ENCODE measurements at places on chromosomes 4 and X.

DNA sequence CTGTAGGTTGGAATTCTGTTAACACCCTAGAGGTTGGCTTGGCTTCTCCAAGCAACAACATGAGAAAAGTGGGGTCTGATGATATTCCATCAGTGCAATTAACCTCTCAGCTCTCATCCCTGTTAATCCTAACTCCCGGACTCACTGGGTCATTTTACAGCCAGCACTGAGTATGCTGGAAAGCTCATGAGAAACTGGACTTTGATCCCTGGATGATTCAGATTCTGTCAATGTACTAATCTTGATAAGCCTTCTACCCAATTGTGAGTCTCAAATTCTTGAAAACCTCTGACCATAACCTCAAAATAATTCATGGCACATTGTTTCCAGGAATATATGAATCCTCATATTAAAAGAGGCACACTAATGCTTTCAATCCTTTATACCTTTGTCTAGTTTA lies 244.3 kb upstream of the DCAF8L1 start:
- no peak for DNase-seq

DNA sequence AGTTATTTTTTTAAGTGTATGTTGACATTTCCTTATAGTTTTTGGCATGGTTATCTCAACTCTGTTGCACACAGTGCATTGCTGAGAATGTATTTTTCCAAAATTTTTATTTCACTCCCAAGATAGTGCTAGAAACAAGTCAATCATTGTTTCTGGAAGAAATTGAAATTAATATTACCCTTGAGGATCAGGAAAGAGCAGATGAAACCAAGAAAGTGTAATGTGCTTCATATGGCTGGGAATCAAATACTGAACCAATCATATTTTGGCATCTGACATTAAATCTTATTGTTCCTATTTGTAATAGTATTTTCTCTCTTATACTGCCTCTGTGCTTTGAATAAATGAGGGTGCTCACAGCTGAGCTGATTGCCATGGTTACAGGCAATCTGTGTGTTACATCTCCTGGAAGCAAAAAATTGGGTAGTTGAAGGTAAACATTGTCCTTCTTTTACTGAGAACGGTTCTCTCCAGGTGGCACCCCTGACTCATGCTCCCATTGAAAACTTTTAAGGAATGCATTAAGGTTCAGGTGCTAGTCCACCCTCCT lies 358.2 kb upstream of the NR3C2 start:
- DNase-seq = no peak

- DNase-seq = no peak
Measured at GRCh38 chr4:21134994-21135393, 434.7 kb downstream of the PACRGL start.

DNA sequence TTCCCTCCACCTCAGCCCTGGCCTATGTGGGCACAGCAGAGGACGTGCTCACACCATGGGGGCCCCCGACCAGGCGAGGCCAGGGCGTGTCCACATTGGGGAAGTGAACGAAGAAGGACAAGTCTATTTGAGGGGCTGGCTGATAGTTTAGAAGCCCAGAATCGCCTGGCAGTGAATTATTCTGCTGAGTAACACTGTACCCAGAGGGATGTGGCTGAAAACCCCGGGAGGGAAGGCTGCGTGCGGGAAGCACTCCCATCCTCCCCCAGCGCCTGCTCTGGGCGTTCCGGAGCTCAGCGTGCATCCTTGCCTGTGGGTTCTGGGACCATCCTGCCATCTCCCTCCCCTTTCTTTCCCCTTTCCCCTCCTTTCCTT lies 66.6 kb downstream of the TRMT44 start:
- no peak for DNase-seq

DNA sequence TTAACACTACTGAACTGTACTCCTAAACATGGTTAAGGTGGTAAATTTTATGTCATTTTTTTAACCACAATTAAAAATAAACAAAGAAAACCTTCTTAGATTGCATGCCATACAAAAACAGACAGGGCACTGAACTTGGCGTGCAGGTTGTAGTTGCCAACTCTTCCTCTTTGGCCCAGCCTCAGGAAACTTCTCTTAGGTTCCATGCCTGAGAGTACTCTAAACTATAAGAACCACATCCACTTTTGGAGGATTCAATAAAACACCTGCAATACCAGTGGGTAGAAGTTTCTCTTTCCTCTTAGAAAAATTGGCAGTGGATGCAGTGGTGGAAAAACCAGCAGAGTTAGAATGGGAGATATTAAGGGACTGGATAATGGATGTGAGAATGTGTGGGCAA lies 103.4 kb downstream of the LUZP4 start:
- no peak for DNase-seq

DNA sequence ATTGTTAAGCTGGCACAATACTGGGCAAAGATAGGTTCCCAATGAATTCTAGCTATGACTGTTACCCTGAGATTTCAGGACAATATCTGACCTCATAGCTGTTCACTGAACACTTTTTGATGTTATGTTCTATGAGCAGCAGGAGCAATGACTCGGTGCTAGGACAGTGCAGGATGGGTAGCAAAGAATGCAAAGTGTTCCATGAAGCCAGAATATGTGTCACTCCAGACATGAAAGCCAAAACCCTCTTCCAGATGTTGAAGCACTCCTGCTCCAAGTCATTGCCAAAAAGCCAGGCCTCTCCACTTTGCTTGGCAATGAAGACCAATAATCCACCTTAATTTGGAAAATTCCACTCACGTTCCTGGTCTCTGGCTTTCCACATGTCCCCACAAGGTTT lies 300.9 kb upstream of the CPEB2 start:
- no peak for DNase-seq

DNA sequence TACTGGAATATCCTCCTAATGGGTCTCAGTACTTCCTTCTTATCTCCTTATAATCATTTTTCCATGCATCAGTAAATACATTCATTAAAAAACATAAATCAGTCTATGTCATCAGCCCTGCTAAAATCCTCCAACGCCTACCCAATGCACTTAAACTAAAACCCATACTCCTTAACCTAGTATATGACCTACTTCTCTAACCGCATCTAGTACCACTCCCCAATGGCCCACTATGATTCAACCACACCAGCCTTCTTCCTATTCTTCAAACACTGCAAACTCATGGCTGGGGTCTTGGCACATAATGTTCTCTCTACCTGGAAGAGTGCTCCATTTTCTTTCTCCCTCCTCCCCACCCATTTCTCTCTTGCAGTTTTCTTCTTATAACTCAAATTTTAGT lies 18.7 kb downstream of the TEC start:
- DNase-seq = no peak

DNA sequence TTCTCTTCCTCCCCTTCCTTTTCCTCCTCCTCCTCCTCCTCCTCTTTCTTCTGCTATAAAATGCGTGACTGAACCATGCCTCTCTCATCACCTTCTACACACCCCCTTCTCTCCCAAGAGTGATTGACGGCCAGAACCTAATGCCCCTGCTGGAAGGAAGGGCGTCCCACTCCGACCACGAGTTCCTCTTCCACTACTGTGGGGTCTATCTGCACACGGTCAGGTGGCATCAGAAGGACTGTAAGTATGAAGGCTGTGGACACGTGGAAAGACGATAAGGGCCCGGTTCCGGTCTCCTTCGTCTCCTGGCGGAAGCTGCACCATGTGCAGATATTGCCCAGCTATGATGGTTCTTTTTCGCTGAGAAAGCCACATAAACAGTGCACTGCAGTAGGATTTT lies 12.1 kb upstream of the ARSF start:
- no peak for DNase-seq

DNA sequence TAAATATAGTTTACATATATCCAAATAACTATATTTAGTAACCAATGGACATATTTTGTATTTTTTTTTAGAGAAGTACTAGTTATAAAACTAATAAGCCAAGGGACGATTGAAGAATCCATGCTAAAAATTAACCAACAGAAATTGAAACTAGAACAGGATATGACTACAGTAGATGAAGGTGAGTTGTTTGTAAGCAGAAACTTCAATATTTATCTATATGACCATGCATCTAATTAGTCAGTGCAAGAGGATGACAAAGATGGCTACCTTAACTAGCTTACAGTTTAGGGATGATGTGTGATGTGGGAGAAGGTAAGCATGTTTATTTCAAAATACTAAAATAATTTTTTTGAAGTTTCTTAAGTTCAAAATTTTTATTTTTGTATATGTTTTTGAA lies 57.7 kb downstream of the HPGDS start:
- no peak for DNase-seq

- no peak for DNase-seq
Measured at GRCh38 chrX:78124307-78124706, 15.1 kb downstream of the TAF9B start.

GRCh38 chrX:28628120-28628519 lies 40.9 kb downstream of the IL1RAPL1 start:
- no peak for DNase-seq

DNA sequence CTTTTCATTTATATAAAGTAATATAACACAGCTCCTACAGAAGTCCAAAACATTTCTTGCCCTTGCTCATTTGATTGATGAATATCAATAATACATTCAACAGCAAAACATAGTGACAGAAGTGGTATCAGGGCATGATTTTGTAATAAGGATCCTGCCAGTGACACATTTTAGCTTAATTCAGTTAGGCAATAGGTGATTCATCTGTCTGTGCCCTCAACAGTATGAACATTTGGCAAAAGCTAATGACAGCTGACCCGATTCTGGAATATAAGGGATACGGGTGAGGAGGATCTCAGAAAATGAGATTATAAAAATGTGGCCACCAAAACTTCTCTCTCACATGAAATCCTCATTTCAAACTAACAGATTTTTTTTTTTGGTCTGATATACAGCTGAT lies 294.0 kb downstream of the CAMK2D start:
- no peak for DNase-seq

DNA sequence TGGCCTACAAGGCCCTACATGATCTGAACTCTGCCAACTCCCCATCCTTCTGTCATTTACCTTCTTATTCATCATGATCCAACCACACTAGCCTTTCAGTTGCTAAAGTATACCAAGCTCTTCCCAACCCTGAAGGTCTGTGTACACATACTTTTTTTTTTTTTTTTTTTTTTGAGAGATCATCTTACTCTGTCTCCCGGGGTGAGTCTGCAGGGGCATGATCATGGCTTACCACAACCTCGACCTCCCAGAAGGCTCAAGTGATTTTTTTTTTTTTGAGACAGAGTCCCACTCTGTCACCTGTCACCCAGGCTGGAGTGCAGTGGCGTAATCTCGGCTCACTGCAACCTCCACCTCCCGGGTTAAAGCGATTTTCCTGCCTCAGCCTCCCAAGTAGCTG lies 5.9 kb upstream of the UTP14A start:
- no peak for DNase-seq

GRCh38 chr4:89334830-89335229 lies 27.2 kb upstream of the GPRIN3 start:
- DNase-seq = no peak

DNA sequence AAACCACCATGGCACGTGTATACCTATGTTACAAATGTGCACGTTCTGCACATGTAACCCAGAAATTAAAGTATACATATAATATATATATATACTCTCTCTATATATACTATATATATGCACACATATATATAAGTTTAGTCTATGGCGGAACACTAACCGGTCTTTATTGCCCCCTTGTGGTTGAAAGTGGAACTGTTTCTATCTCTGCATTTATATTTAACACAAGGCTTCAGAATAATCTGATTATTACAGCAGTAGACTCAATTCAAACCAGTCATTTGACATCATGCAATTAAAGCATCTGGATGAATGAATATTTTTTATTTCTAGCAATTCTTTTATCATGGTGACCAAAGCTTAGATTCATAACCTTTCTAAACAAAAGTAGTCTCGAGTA lies 14.6 kb downstream of the RAB9B start:
- DNase-seq = no peak

Data from stimulated activated CD8-positive, alpha-beta memory T cell treated with anti-CD3 and anti-CD28 coated beads, Interleukin-4, amount 100 ng/mL, for 4 hours (primary cell).